ENCODE measurements at places on chromosomes 6 and 20.

GRCh38 chr6:89952105-89952671 lies 57.9 kb downstream of the GJA10 start:
- DNase-seq = no peak

DNA sequence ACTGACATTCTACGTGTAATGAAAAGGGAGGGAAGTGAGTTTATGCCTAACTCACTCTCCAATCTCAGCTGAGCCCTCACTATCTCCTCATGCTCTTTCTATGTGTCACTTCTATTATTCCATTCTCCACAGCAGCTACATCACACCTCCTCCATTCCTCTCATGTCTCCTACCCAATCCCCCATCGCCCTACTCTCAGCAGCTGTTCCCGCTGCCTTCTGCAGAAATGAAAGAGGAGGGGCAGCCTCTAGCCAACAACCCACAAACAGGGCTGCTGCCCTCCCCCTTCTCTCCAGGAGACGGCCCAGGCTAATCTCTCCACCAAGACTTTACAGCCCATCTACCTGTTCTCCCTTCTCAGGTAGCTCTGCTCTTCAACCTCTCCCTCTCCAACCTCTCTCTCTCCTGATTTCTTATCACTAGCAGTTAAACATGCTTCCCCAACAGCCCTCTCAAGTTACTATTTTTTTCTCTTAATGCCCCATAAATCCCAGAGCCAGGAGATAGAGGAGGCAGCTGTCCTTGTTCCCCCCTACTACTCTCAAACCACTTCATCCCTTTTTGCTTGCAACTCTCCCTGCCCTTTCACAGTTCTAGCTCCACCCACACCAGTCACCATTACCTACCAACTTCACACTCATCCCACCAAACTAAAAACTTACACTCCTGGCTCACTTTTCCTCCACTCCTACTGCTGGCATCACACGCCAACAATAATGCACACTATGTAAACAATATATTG lies 136.5 kb downstream of the BTBD9 start:
- DNase-seq = no peak

DNA sequence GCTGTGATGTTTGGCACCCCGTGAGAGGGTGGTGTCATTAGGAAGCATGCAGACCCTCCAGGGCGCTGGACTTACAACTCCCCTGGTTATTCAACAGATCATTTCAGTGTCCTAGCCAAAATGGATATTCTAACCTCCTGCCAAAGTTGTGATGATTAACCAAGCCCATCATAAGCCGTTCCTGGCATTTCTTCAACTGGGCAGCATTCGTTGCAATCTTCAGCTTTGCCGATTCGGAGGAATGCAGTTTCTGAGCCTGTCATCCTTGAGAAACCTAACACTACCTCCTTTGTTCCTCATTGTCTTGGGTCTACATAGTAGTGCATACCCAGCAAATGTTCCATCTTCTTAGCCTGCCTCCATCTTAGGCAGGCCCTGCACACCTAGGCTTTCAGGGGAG lies 79.2 kb upstream of the MAP3K4 start:
- DNase-seq = no peak

- DNase-seq = no peak
Observed at GRCh38 chr6:113570161-113570560, 287.0 kb upstream of the MARCKS start.

DNA sequence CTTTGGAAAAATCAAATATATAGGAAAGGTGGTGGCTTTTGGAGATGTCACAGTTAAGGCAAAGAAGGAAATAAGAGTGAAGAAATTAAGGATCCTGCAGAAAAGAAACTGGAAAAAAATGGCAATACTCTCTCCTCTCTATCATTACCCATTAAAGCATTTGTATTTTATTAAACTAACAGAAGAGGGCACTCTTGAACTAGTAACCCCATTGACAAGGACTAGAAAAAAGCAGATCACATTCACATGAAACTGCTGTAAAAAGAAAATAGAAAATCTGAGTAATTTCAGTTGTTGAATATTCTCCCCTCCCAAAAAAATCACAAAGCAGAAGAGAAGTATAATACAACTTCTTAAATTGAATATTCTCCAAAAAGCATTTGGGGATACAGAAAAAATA lies 104.1 kb upstream of the SLC35B3 start:
- no peak for DNase-seq

All from NCI-H1417 treated with DMSO at 0.1 percent for 48 hours (cell line).